ENCODE measurements at places on chromosomes 4 and X.

- no peak for DNase-seq
Observed at GRCh38 chr4:176784816-176785215, 7.9 kb downstream of the VEGFC start.

GRCh38 chr4:76850010-76850441, 47.9 kb downstream of the SOWAHB start:
- DNase-seq: no peak

- no peak for DNase-seq
Observed at GRCh38 chr4:177005674-177006230, 213.0 kb upstream of the VEGFC start.

GRCh38 chr4:189385098-189385497, 555.6 kb upstream of the FRG1 start:
- DNase-seq: no peak

DNA sequence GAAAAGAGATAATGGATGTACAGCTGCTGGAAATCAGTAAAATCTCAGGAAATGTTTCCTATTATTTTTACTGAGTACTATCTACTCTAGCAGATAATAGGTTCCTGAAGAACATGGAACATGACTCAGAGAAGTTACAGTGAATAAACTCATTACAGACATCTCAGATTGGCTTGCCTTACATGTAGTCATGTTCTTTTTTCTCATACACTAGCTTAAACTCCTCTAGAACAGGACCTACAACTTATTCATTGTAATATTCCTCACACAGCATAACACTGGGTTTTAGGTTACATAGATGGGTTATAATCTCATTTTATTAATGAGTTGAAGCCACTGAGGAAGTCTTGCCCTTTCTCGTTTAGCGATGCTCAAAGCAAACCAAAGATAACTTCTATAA, 86.9 kb upstream of the BMP2K start:
- DNase-seq: no peak

DNA sequence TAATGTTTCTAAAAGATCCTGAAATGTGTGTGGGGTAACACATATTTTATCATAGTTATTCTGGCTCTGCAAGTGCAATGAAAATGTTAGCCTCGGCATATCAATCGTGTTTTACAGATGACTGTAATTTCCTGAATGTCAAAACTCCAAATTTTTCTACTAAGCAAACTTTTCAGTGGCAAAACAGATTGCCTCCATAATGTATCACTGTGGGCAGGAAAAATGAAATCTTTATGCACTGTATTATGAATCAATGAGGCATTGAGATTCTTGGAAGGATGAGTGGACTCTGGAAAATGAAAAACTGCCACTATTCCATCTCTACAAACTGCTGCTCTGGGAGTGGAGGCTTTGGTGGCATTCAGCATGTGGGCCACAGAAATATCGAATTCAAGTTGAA, 160.1 kb upstream of the MBNL3 start:
- no peak for DNase-seq

DNA sequence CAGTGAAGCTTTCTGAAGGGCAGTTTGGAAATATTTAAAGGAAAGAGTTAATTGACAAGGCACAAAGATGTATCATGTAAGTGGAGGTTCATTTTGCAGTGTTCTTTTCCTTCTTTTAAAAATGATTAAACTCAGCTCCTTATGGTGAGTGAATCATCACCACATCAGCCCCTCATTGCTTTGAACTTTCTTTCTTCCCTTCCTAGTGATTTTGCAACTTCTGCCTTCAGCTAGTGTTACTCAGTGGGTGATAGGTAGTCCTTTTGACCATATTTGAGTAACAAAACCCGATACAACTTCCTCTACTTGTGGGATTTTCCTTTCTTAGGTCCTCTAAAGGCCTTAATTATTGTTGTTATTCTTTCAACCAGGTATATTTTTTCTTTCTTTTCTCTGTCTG, 8.2 kb downstream of the ZCCHC4 start:
- DNase-seq: no peak

- peak; percentile 12 for DNase-seq
Observed at GRCh38 chrX:152904151-152905080, 6.5 kb downstream of the ZNF185 start.

GRCh38 chrX:57573754-57574153, 18.1 kb upstream of the ZXDB start:
- DNase-seq: peak; percentile 3

DNA sequence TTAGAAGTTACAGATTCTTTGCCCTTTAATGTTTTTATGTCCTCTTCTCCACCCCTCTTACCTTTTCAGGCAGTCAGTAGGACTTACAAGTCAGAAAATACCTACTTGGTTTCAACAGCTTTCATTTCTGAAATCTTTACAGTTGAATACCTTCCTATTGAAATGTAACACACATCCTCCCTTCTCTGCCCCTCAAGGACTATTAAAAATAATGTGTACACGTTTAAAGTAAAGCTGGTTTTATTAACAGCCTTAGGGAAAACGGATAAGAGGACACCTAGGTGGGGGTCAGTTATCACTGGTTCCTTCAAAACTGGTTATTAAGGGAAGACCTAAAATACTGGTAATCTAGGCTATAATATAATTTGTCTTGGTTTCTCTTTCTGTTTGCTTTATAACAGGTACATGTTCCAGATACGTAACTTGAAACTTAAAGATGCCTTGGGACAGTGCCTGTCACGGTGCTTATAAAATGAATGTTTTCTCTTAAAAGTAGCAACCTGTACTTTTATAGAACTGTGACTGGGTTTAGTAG, 1.8 kb downstream of the CCSER1 start:
- no peak for DNase-seq

DNA sequence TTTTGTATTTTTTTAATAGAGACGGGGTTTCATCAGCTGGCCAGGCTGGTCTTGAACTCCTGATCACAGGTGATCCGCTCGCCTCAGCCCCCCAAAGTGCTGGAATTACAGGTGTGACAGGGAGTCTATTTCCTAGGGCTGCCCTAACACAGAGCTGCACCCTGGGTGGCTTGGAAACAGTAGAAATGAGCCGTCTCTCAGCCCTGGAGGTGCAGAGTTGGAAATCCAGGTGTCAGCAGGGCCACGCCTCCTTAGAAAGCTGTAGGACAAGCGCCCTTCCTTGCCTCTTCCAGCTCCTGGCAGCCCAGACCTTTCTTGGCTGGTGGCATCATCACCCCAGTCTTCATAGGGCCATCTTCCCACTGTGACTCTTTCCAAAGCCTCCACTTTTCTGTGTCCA, 71.6 kb downstream of the DCTD start:
- no peak for DNase-seq

- DNase-seq: no peak
Observed at GRCh38 chrX:19627533-19627932, 112.2 kb upstream of the MAP3K15 start.

DNA sequence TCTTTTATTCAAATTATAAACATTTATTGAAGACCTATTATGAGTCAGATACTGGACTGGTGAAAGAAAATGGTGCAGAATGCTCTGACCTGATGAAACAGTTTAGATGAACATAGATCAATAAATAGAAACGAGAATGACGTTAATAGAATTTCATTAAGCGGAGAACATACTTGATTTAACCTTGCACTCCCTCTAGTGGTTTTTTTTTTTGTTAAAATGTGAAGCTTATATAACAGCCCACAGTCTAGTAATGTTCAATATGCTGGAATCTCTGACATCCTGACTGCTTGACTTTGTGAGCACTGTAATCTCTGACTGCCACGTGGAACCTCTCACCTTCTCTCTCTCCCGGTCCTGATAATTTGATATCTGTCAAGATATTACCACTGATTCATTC, 32.3 kb downstream of the HDAC8 start:
- DNase-seq: no peak

GRCh38 chr4:13665701-13666660, 38.5 kb upstream of the BOD1L1 start:
- DNase-seq: no peak

GRCh38 chr4:151098979-151099228, 524 bp upstream of the RPS3A start:
- no peak for DNase-seq

GRCh38 chrX:86148594-86148993, 343 bp downstream of the DACH2 start:
- DNase-seq: peak; percentile 2

DNA sequence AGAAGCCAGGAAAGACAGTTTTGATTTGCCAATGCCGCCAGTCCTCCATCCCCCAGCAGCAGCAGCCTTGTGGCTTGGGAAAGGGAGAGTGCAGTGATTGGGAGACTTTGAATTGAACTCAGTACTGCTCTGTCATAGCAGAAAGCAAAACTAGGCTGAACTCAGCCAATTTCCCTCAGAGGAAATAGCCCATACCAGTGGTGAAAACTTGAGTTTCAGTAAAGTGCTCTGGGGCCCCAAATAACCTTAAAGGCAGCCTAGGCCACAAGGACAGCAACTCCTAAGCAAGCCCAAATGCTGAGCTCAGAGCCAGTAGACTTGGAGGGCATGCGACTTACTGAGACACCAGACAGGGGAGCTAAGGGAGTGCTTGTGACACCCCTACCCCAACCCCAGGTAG, 2.0 kb upstream of the PROM1 start:
- DNase-seq: no peak

GRCh38 chrX:12890467-12890866, 16.0 kb upstream of the TLR8 start:
- DNase-seq: no peak

DNA sequence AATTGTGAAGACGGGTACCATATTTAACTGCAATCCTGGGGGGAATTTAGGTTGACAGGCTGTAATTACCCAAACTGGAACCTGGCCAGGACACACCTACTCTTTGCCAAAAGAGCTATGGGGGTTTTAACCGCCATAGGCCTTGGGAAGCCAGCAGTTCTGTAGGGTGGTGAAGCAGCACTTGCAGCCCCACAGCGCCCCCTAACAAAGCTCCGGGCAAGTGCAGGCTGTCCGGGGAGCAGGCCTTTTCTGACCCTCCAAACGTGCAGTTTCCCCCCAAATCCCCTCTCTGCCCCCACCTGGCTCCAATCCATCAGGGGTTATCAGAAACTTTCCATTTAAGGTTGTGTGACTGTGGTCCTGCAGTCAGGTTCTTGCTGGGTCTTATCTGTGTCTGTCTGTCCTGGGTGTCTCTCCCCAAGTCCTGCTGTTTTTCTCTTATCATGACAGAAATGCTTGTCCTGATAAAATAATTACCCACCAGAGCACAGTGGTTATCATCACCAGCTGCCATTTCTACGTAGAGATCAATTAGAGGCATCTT, 350.9 kb downstream of the MID1IP1 start:
- peak; percentile 81 for DNase-seq

GRCh38 chr4:47562297-47562696, 77.2 kb downstream of the ATP10D start:
- DNase-seq: no peak

- DNase-seq: no peak
Observed at GRCh38 chrX:140064993-140065392, 99.7 kb upstream of the CXorf66 start.

DNA sequence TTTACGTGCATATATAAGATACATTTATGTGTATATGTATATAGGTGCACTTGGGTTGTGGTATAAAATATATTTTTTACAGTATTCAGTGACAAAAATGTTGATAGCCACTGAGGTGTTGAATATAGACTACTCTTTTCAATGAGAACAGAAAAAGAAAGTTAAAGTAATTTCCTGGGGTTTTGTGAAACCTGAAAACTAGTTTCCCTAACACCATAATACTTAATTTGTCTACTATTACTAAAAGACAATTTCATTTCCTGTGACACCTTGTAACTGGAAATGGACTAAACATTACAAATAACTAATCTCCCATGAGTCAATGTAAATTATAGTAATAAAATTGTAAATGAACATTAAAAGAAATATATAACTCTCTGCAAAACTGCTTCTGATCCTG, 32.0 kb upstream of the MAP9 start:
- DNase-seq: no peak

DNA sequence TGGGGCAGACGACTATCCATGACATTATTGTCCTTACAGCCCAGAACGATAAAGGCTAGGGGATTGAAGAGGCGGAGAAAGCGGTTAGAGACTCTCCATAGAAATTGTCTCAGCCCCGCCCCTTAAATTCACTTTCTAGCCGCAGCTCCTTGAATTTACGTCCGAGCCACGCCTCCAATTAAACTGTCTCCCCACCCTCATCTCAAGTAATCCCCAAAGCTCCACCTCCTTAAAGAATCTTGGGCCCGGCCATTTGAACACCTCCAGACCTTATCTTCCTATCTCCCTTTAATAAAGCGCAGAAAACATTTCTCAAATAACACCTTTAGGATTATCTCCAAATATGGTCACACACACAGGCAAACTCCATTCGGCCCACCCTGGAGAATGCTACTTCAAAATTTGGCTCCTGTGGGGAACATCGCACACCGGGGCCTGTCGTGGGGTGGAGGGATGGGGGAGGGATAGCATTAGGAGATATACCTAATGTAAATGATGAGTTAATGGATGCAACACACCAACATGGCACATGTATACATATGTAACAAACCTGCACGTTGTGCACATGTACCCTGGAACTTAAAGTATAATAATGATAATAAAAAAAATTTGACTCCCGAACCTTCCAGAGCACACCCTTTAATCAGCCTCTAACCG, 7.2 kb upstream of the MAGIX start:
- no peak for DNase-seq

- DNase-seq: no peak
Observed at GRCh38 chrX:43655151-43656004, 721 bp upstream of the MAOA start.

DNA sequence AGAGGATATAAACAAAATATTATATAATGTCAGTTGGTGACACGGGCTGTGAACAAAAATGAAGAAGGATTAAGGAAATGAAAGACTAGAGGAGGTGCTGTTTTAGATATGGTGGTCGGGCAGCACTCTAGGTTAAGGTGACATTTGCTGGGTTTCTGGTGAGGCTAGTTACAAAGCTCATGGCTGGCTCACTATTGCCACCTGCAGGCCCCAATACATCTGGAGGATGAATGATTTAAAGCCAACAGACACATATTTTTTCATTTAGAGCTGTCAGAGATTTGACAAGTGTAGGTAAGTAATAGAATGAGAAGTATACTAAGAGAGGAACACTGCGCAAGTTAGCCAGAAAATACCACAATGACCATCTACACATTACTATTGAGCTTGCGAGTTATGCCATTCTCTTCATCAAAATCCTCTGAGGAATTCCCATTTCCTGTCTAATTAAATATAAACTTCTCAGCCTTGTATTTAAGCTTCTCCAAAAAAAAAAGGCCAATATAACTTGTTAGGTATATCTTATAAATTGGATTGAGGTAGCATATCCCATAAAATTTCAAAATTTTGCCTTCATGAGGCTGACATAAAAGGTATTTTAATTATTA, 6.4 kb upstream of the FGG start:
- no peak for DNase-seq

DNA sequence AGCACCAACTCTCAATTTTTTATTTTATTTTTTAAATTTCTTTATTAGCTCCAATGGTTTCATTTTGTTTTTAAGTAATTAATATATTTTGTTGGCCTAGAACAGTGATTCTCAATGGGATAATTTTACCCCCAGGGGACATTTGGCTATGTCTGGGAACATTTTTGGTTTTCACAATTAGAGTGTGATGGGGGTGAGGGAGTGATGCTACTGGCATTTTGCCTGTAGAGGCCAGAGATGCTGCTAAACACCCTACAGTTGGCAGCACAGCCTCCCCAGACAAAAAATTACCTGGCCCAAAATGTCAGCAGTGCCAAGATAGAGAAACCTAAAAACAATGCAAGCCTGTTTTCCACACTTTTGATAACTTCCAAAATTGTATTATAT, 64.6 kb downstream of the HHIP start:
- no peak for DNase-seq

Data from NCI-H1105 (cell line).